Stimulated activated CD4-positive, alpha-beta T cell treated with anti-CD3 and anti-CD28 coated beads, TNF-alpha, amount 100 ng/mL, for 4 hours (primary cell): ENCODE measurements at places on chromosomes 7 and 10.

DNA sequence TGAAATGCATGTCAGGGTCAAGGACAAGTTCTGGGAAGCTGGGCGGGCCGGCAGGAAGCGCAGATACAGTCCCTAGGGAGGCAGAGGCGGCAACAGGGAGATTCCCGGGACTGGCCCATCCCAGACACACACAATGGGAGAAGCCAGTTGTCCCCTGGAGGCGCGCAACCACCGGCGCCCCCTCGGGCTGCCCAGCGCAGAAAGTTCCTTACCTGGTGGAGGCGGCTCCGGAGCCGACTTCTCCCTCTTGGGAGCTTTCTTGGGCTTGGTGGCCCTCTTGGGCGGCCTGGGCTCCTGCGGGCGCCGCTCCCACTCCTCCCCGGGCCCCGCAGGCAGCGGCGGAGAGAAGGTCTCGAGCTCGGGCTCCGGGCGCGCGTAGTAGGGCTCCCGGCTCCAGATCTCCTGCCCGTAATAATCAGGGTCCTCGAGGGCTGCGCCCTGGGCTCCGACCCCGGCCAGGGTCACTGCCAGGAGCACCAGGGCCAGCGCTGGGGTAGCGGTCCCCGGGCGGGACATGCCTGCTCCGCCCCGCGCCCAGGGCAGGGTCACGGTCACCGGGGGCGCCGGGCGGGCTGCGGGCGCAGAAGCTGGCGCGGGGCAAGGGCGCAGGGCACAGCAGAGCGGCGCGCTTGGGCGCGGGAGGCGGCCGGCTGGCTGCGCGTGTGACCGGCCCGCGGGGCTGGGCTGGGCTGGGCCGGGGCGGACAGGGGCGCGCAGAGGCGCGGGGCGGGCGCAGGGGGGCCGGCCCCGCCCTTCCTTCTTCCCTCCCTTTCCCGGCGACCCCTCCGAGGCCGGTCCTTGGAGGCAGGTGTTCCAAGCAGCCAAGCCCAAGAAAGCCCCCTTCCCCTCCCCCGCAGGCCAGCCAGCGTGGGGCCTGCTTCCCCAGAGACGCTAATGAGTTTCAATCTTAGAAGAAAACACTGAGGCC is at the start of gene CPXM2:
TSS of gene CPXM2 (minus strand) at position 664 of the 928 bp plus-strand sequence. CDS start at position 516, 148 bp downstream.
- no peak for DNase-seq

DNA sequence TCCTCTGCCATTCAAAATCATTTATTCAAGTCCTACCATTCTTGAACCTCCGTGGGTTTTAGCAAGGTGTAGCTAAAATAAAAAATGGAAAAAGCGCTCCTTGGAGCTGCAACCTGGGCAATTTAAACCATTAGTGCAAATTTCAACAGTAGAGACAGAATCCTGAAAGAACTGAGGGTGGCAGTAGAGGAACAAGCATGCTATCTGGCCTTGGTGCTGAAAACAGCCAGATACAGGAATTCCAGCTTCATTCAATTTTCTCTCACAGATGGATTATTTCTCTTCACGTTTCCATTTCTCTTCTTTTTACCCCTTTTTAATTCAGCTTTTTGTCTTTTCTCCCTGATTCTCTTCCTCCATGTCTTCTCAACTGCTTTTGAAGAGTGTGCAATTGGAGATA is 77.7 kb downstream of the OTUD1 start:
- DNase-seq, result no peak

DNA sequence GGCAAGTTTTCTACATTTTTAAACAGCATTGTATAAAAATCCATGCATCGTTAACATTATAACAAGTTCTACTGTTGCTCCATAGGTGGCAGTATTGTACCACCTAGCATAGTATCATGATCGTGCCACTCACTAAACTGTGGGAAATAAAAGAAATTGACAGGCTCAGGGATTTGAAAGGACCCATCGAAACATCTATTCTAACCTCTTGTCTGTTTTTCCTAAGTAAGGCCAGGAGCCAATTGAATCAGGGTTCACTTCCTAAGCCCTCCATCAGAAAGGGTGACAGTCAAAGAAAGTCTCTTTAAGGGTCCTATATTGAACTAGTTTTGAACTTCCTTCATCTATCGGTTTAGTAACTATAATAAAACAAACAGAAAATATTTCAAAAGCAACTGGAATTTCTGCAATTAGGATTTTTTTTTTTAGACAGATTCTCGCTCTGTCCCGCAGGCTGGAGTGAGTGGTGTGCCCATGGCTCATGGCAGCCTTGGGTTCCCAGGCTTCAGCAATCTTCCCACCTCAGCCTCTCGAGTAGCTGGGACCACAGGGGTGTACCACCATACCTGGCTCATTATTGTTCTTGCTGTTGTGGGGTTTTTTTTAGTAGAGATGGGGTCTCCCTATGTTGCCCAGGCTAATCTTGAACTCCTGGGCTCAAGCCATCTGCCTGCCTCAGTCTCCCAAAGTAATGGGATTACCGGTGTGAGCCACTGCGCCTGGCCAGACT is 9.4 kb downstream of the HACD1 start:
- DNase-seq, result no peak

DNA sequence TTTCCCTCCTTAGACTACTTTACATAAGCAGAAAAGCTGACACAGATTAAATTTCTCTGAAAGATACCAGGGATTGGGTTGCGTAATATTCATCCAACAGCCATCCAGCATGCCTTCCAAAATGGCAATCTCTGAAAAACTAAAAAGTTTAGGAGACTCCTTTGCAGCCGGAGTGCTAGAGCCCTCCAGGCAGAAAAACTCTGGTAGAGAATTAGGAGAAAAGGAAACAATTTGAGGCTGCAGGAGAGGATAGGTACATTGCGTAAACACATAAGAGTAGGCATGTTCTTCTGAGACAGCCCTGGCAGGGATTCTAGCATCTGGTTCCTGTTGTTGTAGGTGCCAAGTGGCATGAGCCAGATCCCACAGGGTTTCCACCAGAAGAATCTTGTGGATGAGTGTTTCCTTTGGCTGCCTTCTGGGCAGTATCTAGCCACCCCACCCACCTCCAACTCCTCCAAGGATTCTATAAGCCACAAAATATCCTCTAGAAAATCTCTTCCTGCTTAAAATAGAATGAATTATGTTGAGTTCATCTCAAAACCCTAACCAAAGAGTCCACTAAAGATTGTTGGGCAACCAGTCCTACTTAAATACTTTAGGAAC is 402.4 kb downstream of the HGF start:
- no peak for DNase-seq

DNA sequence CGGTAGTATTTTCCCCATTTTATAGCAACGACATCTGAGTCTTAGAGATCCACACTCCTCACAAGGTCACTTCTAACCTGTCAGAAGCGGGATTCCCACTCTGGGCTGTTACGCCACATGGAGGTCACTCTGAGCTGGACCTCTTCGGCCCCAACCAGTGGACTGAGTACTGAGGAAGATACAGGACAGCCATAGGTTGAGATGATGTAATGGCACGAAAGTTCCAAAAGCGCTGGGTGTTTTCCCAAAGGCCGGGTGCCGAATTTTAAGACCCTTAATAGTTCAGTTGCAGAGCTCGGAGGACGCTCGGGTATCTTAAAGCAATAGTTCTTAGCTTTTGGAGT is 699 bp downstream of the GHITM start:
- no peak for DNase-seq

GRCh38 chr10:86288695-86289576 is 77.7 kb downstream of the GRID1 start:
- DNase-seq, result no peak

DNA sequence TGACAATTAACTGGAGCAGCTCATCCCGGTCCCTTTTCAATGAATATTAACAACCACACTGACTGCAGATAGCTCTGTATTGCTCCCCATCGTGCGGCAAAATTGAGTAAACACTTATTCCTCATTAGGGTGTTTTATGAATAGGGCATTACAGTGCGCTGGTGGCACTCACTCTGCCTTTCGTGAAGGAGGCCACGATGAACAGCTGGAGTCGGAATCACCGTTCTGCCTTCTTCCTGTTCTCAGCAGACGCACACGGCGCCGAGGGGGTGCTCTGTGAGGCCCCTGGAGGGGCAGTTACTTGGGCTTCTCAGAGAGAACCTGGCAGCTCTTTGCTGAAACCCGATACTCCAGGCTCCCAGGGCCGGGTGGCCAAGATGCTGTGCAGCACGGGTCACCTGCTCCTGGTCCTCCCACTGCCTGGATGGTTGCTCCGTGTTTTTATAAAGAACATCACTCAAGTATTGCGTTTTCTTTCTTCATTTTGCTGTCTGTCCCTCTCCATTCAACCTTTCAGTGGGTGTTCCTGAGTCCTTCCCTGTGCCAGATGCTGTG is 241.9 kb downstream of the GLRX3 start:
- no peak for DNase-seq

DNA sequence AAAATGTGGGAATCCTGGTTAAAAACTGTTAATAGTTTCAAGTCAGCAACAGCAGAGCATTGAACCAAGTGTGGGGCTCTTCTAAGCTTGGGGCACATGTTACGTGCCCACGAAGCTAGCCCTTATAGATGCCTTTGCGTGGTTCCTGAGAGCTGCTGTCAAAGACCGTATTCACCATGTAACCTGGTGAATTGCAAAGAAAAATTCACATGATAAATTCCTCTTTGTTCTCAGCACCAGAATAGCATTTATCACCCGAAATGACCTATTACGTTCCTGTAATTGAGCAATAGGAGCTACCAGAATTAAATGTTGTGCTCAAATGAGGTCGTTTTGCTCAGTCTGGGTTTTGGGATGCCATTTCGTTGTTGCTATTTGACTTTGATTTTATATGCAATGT is 202.6 kb upstream of the PRPS1L1 start:
- DNase-seq, result no peak

DNA sequence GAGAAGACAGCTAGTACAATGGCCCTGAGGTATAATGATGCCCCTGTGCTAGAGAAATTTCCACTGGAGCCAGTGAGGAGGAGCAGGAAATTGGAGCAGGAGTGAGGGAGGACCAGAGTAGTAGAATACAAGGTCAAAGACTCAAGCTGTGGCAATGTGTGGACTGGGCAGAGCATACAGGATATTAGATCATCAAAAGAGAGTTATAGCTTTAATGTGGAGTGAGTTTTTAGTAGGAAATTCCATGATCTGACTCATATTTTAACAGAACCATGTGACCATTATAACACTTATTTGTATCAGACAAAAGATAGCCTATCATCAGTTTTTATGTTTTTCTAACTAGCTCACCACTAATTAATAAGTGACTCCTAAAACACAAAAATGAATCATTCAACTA is 154.1 kb downstream of the DGKB start:
- DNase-seq, result no peak

DNA sequence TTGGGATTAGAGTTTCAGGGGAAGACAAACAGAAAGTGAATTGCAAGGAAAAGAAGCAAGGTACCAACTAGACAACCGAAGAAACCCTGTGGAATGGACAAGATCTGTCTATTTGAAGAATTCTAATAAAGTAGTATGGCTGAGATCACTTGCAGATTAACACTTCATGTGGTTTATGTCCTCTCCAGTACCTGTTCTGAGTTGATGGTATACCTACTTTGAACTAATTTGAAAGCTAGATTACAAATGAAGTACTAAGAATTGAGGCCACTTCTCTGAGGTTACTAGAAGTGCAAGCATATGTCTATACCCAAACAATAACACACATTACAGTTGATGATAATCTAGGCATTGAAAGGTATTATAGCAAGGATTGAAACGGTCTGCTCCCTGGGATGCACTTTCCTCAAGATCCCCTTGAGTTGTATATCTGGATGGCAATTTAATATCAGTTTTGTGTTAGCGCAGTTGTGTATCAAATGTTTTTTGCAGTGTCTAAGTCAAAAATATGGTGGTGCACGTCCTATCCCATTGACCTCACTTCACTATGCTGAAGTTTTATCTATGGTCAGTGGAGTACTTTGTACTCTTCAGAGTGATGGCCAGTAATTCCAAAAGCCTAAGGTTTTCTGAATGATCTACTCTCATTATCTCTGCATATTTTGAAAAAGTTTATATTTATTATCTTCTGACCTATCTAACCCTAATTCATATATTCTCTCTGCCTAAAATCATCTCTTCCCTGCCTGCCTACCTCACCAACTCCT is 25.9 kb downstream of the ZNF277 start:
- no peak for DNase-seq

GRCh38 chr10:49265885-49266284 is 33.1 kb upstream of the C10orf71 start:
- DNase-seq, result no peak
